ENCODE measurements at places on chromosomes 1 and 21. TPM values are rescaled to one million over a fixed set of nuclear protein-coding genes. Genes with fewer than 3 reads are reported as not detected.

The BSND gene
- not detected for total RNA-seq

The OR2L8 gene
- total RNA-seq = 0.44 TPM

The HCRTR1 gene
- total RNA-seq = 3.2 TPM

The SH2D5 gene
- 4.0 TPM for total RNA-seq

The OR10J1 gene
- total RNA-seq = not detected

The GART gene
- total RNA-seq = 54.3 TPM

The PLD5 gene
- 11.5 TPM for total RNA-seq

The JUN gene
- 228 TPM for total RNA-seq

The SYCP1 gene
- total RNA-seq = 0.11 TPM

The LRRC38 gene
- 1.7 TPM for total RNA-seq

The SMIM34 gene
- total RNA-seq = 0.11 TPM

The UQCRHL gene
- total RNA-seq = 3.3 TPM

The PLEKHN1 gene
- not detected for total RNA-seq

The LMO4 gene
- total RNA-seq = 115 TPM

The AGT gene
- total RNA-seq = 174 TPM

The VPS45 gene
- total RNA-seq = 67.4 TPM

The SELP gene
- total RNA-seq = 6.4 TPM

The GOLT1A gene
- 2.4 TPM for total RNA-seq

The NOS1AP gene
- 6.8 TPM for total RNA-seq

The IVNS1ABP gene
- total RNA-seq = 73.4 TPM

The MLLT11 gene
- total RNA-seq = 34.2 TPM

The ADCY10 gene
- 0.79 TPM for total RNA-seq

The BMP8B gene
- 12.0 TPM for total RNA-seq

The REN gene
- total RNA-seq = not detected

The RNF186 gene
- not detected for total RNA-seq

The CNR2 gene
- 0.10 TPM for total RNA-seq

The TOR1AIP2 gene
- 60.1 TPM for total RNA-seq

The AMY1A gene
- total RNA-seq = not detected

Measured in spinal cord (tissue), 10 donors.